NCI-H510A (cell line): ENCODE measurements at places on chromosomes 12 and 14.

DNA sequence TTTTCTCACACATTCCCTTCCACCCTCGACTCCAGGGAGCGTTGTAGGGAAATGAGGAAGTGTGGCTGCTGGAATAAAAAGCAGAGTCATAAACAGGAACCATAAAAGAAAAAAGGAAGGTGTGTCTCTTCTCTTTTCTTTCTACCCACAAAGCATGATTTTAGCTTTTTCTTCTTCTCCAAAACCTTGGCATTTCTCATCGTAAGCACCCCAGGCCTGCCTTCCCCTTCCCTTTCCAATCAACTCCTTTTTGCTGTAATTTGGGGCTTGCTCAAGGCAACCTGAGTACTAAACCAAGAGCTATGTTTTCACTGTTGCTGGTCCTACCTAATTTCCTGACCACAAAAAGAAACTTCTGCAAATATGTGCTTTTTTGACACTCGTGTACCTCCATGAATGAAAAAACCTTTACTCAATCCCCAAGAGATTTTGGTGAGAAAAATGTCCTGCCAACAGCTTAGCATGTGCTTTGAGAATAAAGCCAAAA is 9.2 kb downstream of the PLBD1 start:
- no peak for DNase-seq

- DNase-seq, result no peak
Measured at GRCh38 chr14:103064978-103065377, 7.6 kb upstream of the CDC42BPB start.

- DNase-seq, result peak; percentile 90
Measured at GRCh38 chr12:122895704-122896636, at the start of gene VPS37B. Gene VPS37B (minus strand): TSS chr12:122896124. CDS start chr12:122896062, 62 bp downstream.

- DNase-seq, result no peak
Measured at GRCh38 chr12:20183563-20183962, 184.8 kb upstream of the PDE3A start.

- no peak for DNase-seq
Measured at GRCh38 chr14:96055065-96055752, 16.0 kb downstream of the C14orf132 start.

DNA sequence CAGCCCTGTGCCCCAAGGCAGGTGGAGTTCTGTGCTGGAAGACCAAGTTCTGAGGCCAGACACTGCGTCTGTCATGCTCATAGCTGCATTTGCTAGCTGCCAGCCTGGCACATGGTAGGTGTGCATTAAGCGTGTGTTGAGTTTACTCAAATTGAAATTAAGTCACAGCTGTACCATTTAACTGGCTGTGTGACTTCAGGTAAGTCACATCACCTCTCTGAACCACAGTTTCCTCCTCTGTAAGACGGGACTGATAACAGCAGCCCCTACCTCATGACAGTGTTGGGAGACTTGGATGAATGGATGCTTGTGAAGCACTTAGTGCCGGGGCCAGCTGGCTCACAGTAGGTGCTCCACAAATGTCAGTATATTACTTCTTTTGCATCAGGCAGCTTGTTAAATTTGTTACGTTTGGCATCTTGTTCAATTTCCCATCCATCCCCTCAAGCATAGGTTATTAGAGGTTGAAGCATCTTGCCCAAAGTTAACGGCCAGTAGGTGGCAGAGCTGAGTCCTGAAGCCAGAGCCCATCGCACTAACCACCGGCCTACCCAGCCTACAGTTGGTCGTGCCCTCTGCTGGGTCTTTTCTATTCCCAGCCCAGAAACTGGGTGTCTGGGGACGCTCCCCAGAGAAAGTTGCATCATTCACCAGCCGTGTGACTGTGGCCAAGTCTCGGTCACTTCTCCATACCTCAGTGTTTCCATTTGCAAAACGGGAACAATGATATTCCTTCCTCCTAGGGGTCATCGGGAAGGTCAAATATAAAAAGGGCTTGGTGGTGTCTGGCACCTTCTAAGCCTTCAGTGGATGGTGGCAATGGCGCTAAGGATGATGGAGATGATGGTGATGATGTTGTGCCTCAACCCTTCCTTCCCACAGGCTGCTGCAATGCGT is 4.5 kb downstream of the DAO start:
- no peak for DNase-seq

DNA sequence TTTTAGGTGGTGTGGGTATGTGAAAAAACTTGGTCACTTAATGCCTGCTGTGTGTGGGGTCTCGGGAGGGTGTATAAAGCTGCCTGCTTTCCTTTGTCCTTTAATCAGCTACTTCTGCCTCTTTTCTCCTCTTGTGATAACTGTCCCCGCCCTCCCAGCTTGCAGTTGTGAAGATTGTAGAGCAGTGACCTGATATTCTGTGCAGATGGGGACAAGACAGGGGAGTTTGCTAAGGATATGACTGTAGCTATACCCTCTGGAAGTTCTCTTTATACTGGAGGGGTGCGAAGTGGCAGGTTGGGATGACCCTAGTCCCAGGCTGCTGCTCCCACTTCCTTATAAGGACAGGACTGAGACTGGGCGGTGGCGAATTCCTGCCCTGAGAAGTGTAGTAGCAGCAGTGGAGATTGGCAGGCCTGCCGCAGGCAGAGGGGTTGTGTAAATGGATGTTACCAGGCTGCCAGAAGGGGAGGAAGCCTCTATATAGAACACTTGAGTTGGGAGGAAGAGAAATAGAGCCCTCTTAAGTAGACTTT is 835 bp downstream of the MYL6 start:
- peak; percentile 21 for DNase-seq

DNA sequence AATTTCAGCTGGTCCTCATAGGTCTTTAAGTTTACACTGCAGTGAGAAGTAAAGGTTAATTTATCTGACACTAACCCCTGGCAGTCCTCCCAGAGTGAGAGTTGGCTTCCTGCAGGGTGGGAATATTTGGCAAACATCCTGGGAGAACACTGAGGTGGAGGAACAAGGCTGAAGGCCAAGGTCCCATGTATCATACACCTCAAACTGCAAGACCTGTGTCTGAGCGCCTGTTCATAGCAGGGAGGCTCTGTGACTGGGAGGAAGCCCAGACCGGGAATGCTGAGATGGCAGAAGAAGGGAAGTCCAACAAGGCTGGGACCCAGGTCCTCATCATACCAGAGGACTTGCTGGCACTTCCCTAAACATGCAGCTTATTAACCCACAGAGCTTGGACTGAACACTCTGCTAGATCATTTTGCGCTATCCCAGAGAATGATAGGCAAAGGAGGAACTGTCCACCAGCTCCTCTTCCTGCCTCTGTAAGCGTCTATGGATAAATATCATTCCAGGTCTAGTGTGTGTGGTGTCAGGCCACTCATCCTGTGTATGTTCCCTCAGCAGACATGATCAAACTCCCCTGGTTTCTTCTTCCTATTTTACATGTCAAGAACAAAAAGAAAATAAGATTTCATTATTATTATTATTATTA is 199.6 kb upstream of the CNOT2 start:
- DNase-seq, result no peak

DNA sequence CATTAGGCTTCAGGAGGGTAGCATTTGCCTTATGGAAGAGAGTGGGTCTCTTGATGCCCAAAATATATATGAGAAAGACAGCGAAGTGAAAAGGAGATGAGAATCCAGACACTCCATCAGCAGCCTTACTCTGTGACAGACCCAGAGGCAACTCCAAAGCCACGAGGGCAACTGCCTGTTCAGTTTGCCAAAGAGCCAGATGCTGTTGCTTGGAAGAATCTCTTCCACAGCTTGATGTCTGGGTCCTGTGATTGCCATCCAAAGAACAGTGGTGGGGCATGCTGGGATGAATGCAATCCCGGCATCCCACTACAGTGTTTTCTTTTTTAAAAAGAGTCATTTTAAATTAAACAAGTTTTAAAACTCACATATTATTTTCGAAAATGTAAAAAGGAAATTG is 10.9 kb upstream of the OTX2 start:
- no peak for DNase-seq

- DNase-seq, result no peak
Measured at GRCh38 chr14:78851189-78851588, 681.0 kb downstream of the NRXN3 start.

DNA sequence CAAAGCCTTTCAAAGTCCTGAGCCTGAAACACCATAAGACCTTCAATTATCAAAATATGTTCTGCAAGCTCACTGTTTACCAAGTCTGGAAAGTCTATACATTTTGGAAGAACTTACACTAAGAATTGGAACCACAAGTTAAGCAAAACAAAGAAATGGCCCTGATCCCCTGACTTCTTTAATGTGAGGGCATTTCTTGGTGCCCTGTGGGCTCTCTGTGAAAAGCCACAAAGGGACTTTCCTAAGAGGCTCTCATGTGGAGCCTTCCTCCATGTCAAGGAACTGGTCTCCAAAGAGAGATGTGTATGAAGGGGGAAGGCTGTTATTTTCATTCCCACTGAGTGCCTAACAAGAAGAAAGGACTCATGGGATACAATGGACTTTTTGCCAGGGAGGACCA is 13.5 kb upstream of the MYH6 start:
- DNase-seq, result no peak

- peak; percentile 16 for DNase-seq
Measured at GRCh38 chr14:97458661-97459579, 661.7 kb downstream of the VRK1 start.

DNA sequence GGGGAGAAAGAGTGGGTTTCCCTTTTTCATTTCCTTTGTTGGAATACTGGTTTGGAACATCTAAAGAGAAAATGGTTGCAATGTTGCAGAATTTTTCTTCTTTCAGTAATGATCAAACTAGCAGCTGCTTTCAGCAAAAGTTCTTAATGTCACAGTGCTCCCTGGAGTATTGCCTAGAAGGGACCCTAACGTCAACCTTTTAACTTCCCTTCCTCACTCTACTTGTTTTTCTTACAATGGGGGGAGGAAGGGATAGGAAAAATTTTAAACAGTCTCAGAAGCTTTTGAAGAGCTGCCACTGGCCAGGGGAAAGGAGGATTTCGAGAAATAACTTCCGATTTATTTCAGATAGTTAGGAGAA is 521.8 kb downstream of the MED13L start:
- DNase-seq, result no peak

DNA sequence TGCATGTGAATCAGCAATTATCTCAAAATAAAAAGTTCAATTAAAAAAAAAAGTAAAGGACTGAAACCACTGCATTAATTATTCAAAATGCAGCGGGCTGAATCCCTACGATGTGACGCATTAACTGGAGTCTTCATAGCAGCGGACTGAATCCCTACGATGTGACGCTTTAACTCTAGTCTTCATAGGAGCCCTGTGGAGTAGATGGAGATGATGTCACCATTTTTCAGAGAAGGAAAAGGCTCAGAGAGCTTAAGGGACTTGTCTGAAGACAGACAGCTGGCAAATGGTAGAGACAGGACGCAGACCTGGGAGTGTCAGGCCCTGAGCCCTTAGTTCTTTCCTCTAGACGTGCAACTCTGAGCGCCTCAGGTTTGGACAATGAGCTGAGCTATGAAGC is 168.0 kb upstream of the MYL2 start:
- DNase-seq, result no peak

GRCh38 chr14:43165651-43166050 is 1341.4 kb downstream of the FSCB start:
- DNase-seq, result no peak

- no peak for DNase-seq
Measured at GRCh38 chr14:22538671-22539228, 50.3 kb downstream of the DAD1 start.

- no peak for DNase-seq
Measured at GRCh38 chr12:94659346-94659930, 9.1 kb upstream of the TMCC3 start.

DNA sequence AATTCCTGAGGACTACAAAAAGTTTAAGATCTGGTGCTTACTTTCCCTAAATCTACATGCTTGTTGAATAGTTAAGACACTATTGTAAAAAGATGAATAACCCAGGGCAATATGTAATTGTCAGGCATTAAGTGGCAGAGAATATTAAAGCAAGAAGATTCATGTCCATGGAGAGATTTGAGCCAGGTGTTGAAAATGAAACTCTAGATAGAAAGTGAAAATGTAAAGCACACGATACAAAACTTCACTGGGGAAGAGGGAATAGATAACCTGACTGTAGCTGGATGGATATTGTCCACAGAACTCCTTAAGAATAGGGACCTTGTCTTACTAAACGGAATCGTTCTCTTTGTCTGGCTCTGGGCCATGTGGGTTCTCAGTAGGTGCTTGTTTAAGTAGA is 5.0 kb downstream of the CAND1 start:
- no peak for DNase-seq
